ENCODE measurements at places on chromosomes 5 and 9.

GRCh38 chr5:15373151-15373550, 126.8 kb upstream of the FBXL7 start:
- no peak for DNase-seq

GRCh38 chr5:127671218-127671617, 22.3 kb downstream of the CTXN3 start:
- DNase-seq, result no peak

- no peak for DNase-seq
Measured at GRCh38 chr5:63262185-63262981, 683.8 kb downstream of the LRRC70 start.

GRCh38 chr9:4117835-4118610, 181.8 kb downstream of the GLIS3 start:
- DNase-seq, result peak; percentile 12

DNA sequence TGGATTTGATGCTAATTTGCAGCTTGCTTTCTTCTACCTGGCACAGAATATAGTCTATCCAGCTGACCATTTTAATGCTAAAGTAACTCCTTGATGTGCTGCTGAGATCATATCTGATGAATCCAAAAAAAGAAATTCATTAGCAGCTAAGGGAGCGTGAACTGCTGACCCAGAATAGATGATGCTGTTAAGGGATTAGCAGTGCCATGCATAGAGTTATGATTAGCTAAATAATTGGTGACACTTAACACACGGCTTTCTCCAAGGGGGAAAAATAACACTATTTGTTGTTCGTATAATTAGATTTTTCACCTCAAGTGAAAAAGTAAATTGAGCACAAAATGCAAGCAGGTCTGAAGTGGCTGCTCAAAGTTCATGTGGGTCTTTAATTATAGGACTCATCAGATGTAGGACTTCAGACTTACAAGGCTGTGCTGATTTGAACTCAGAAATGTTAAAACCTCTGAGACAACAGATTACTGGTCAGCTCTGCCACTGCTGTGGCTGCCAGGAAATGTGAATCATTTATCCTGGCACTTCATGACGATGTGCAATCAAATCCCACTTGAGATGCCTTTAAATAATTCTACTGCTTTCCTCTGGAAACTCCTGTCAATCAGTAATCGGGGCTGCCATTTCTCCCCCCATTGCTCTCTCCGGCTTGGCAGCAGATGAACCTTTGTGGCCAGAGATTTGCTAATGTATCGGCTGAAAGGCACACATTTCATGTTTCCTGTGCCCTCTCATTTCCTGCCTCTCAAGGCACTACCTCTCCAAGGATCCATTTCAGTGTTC, 291.6 kb upstream of the C9orf72 start:
- no peak for DNase-seq

DNA sequence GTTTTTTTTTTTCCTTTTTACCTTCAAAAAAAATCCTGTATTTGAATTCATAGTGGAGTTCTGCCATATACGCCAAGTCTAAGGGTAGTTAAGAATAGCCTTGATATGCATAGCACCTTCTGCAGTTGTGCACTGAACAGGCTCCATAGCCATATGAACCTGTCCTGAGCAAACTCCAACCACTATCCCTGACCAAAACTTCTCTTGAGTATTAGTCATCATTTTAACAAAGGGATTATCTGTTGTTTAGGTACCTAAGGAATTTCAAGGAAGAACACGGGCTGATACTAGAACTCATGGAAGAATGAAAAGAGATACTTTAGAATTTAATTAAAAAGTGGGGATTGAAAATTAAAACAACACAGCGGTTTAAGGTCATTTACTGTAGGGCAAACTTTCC, 1.9 kb upstream of the FBXO38 start:
- no peak for DNase-seq

DNA sequence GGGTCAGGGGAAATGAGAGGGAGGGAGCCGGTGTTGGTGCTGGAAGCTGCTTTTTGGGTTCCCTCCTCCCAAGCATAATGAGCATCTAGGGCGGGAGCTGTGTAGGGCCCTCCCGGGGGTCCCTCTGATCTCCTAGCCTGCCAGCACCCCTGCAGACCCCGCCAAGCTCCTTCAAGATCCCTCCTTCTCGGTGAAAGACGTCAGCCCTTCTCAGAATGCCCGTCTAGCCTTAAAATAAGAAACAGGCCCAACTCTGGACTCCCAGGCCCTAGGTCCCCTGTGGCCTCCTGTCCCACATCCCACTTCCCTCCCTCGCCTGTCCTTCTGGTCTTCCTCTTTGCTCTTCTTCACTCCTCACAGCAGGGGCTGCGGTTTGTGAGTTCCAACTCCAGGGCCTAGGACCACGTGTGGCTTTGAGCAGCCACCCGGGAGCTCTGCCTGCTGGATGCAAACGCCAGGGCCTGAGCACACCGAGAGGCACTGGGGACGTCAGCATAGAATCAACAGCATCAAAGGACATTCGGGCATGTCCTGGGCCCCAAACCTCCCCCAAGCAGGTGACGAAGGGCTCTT, 8.8 kb upstream of the SCGB3A1 start:
- no peak for DNase-seq

DNA sequence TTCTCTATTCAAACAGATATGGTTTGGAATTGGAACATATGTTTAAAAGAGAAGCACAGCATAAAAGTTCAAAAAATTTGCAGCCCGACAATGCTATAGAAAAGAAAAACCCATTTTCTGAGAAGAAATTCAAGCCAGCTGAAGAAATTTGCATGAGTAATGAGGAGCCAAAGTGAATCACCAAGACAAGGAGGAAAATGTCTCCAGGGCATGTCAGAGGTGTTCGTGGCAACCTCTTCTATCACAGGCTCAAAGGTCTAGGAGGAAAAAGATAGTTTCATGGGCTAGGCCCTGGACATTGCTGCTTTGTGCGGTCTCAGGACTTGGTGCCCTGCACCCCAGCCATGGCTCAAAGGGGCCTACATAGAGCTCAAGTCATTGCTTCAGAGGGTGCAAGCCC, 134.8 kb upstream of the ADAMTS16 start:
- no peak for DNase-seq

DNA sequence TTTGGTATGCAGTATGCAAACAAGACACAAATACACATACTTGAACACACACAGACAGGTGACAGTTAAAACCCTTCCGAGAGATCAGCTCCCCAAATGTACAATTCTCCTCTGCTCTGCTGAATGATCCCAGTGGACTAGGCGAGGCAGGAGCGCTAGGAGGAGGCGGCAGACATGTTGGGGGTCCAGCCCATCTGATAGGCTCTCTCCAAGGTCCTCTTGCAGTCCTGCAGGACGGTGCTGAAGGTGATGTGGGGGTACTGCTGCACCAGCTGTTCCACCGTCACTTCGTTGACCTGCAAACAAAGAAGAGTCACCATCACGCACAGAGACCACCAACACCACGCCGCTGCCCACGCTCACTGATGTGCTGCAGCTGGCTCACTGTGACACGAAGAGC, 190.8 kb upstream of the EFNA5 start:
- no peak for DNase-seq

- DNase-seq, result no peak
Measured at GRCh38 chr9:79489261-79490000, 82.3 kb upstream of the TLE4 start.

GRCh38 chr9:95770653-95771131, 104.8 kb upstream of the ERCC6L2 start:
- DNase-seq, result no peak

DNA sequence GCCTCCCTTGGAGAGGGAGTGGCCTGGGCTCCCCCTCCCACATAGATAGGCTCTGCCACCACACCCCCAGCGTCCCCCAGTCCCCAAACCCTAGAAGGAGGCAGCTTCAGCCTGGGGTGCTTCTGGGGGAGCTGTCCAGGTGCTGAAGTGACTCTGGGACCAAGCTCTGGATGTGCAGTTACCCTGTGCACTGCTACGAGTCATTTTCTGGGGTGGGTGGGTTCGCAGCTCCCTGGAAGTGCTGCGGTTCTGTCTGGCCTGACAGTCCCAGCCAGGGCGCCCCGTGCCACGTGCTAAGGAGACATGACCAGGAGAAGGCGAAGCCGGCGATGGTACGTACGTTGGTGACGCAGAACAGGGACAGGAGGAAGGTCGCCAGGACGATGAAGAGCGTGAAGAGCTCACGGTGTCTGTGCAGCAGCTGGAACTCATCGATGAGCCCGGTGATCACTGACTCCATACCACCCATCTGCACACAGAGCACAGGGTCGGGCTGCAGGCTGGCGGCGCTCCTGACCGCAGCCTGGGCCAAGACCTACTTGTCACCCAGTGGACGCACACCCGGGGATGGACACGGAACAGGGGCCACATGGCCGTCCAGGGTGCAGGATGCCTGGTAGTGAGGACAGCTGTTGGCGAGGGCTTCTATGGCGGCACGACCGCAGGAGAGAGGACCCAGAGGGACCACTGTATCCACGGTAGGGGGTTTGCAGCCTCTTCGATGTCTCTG, 35.7 kb downstream of the SLC6A3 start:
- no peak for DNase-seq

DNA sequence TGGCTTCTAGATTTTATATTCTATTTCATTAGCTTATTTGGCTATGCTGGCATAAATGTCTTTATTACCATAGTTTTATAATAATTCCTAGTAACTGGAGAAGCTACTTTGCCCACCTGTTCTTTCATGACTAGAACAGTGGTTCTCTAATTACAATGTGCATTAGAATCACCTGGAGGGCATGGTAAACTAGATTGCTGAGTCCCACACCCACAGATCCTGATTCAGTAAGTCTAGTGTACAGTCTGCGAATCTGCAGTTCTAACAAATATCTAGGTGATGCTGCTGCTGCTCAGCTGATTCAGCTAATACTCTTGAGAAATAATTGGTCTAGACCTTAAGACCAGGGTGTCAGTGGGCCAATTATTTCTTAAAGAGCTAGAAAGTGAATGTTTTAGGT, 35.5 kb downstream of the RNF38 start:
- DNase-seq, result no peak

- DNase-seq, result no peak
Measured at GRCh38 chr5:158135682-158136179, 276.8 kb upstream of the CLINT1 start.

DNA sequence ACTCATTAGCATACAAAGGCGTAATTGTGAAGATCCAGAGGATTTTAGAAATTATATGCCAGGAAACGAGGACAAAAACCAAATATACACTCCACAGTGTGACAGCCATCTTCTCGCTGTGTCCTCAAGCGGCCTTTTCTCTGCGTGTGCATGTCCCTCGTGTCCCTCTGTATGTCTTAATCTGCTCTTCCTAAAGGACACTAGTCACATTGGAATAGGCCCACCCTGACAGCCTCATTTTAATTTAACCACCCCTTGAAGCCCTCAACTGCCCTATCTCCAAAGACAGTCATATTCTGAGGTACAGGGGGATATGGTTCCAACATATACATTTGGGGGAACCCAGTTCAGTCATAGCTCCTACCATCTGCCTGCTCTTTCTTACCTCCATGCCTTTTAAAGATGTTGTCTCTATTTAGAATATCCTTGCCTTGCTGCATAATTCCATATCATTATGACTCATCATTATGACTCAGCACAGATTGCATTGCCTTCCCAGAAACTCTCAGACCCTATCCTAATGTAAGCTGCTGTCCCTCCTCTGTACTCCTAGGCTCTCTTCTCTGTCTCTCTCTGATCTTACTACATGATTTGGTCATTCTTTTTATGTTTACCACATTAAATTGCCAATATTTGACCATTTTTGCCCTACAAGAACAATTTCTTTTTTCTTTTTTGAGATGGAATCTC, 210.9 kb downstream of the AOPEP start:
- DNase-seq, result no peak

- DNase-seq, result no peak
Measured at GRCh38 chr5:68803881-68804319, 289.9 kb upstream of the SLC30A5 start.

GRCh38 chr9:121966706-121967105, 126.4 kb downstream of the TTLL11 start:
- no peak for DNase-seq

DNA sequence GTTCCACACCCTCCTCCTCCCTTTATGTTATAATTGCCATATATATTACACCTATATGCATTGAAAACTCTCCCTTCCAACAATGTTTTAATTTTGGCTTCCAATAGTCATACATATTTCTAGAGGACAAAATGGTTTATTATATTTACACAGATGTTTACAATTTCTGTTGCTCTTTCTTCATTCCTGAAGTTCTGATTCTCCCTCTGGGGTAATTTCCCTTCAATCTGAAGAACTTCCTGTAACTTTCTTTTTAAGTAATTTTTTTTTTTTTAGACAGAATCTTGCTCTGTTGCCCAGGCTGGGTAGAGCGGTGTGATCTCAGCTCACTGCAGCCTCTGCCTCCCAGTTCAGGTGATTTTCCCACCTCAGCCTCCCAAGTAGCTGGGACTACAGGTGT, 173.0 kb upstream of the MAP1B start:
- no peak for DNase-seq

Data from activated gamma-delta T cell treated with anti-CD3 and anti-CD28 coated beads, Interleukin-2, amount 50 U/mL, for 16 hours (primary cell).